Activated CD4-positive, alpha-beta memory T cell treated with anti-CD3 and anti-CD28 coated beads, Interleukin-2, amount 10 ng/mL, durations not matched to agents 7 days and 5 days (primary cell): ENCODE measurements at places on chromosomes 2 and 18. TPM values are rescaled to one million over a fixed set of nuclear protein-coding genes. Genes with fewer than 3 reads are reported as not detected.

ASTL gene
- 0.25 TPM for total RNA-seq

NGEF gene
- total RNA-seq: 0.48 TPM

LYG1 gene
- 0.88 TPM for total RNA-seq

CCDC141 gene
- total RNA-seq: 2.6 TPM

DNA sequence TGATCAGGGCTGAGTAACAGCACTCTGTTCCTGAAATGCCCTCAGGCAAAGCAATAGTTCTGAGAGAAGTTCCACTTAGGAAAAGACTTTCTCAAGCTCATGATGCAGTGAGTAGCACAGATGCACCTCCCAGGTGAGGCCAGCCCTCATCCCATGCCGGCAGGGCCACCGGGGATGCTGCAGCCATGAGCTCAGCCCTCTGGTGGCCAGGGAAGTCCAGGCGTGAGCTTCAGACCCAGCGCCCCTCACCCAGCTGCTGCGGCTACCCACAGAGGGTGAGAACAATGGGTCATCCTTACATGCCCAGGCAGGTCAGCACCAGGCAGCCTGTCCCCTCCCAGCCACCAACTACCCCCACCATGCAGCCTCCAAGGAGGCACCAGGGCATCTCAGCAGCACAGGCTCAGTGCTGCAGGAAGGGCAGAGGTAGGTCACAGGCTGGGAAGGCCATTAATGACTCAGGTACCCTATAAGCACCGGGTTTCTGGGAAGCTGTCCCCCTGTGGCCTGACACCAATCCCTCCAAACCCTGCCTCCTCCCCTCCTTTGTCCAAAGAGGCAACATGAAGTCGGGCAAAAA, 50.6 kb downstream of the TTC32 start:
- no peaks in the 10 kb centered on the region for H3K36me3 ChIP-seq
- H3K27ac ChIP-seq: no peak overlapping the region
- H3K4me1 ChIP-seq: no peaks in the 10 kb centered on the region
- H3K27me3 ChIP-seq: no peaks in the 10 kb centered on the region

DNA sequence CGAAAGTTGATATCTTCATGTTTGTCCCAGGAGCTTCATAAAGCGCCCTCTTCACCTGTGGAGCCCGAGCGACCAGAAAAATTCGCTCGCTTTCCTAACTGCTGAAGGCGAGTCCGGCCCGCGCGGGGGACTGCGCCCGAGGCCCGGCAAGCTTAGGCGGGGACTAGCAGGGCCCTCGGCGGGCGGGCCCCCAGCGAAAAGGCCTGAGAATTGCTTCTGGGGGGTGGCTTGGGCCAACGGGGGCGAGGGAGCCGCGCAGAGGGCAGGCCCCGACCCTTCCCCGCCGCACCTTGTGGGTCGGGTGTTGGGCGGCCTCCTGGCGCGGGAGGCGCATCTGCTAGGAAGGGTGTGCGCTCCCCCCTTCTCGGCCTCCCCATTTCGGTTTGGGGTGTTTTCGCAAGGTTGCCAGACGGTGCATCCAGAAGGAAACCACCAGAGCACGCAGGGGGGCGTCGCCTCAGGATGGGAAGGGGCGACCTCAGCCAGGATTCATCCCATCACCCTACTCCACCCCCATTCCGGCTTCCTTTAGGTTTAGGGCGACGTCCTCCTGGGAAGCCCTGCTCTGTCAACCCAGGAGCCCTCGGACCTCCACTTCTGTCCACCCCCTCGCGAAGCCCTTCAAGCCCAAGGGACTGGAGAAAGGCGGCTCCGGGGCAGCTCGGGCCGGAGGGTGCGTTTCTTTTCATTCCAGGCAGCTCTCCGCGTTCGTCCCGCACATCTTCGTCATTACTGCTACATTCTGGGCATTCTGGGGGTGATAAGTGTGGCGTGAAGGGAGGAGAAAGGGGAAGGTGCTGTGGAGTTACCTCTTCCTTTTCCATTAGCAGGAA, 9.1 kb downstream of the SP9 start:
- H3K4me1 ChIP-seq: peaks cover 33% of the 10 kb centered on the region
- peaks cover 54% of the 10 kb centered on the region for H3K27me3 ChIP-seq
- H3K36me3 ChIP-seq: peaks cover 11% of the 10 kb centered on the region
- H3K4me3 ChIP-seq: no peak overlapping the region
- H3K27ac ChIP-seq: no peak overlapping the region

- H3K27me3 ChIP-seq: no peaks in the 10 kb centered on the region
- no peak for DNase-seq
- no peaks in the 10 kb centered on the region for H3K36me3 ChIP-seq
These were observed 88.9 kb downstream of the POLE4 start for GRCh38 chr2:75047189-75047991.

GRCh38 chr18:58536534-58537271, 92.2 kb downstream of the ALPK2 start:
- H3K27me3 ChIP-seq: peaks cover 23% of the 10 kb centered on the region
- no peak for DNase-seq
- no peak overlapping the region for H3K27ac ChIP-seq
